ENCODE measurements at places on chromosomes 4 and X. TPM values are rescaled to one million over a fixed set of nuclear protein-coding genes. Genes with fewer than 3 reads are reported as not detected.

Gene TEX13B
- total RNA-seq: not detected

Gene HSFX1
- total RNA-seq: 0.47 TPM

Gene NAP1L2
- 2.2 TPM for total RNA-seq

Gene PTPN13
- total RNA-seq: 0.37 TPM

Gene GRXCR1
- not detected for total RNA-seq

Gene HS6ST2
- 0.19 TPM for total RNA-seq

Gene PROM1
- total RNA-seq: 0.14 TPM

Gene H2BW2
- not detected for total RNA-seq

Gene GAGE12H
- not detected for total RNA-seq

Gene ZNF711
- total RNA-seq: 6.2 TPM

Gene PAPSS1
- total RNA-seq: 58.6 TPM

Gene F9
- not detected for total RNA-seq

Gene RAB33A
- total RNA-seq: 0.42 TPM

Gene THOC2
- total RNA-seq: 74.5 TPM

Gene OCIAD1
- 78.3 TPM for total RNA-seq

Gene PDLIM3
- total RNA-seq: 113 TPM

Gene CRMP1
- total RNA-seq: 0.37 TPM

Gene PLAC8
- total RNA-seq: 1.1 TPM

Gene CT83
- not detected for total RNA-seq

Gene HSPA4L
- total RNA-seq: 4.4 TPM

Gene IQCM
- not detected for total RNA-seq

Gene GUCY1B1
- 6.3 TPM for total RNA-seq

Gene HMX1
- not detected for total RNA-seq

Gene ALB
- total RNA-seq: 0.19 TPM

Gene TIGD4
- total RNA-seq: 0.17 TPM

Gene HMGN5
- 2.1 TPM for total RNA-seq

Gene TMPRSS11B
- not detected for total RNA-seq

Gene MAGEB4
- total RNA-seq: not detected

Gene TMEM271
- not detected for total RNA-seq

Gene DDX53
- not detected for total RNA-seq

Gene CWH43
- not detected for total RNA-seq

Gene UGT8
- 0.05 TPM for total RNA-seq

Gene SUPT20HL2
- total RNA-seq: not detected

Gene ARMCX5
- 15.0 TPM for total RNA-seq

Gene TRPC5OS
- not detected for total RNA-seq

Gene ATP10D
- 26.9 TPM for total RNA-seq

Gene DDX60
- total RNA-seq: 42.5 TPM

Gene SERTM2
- not detected for total RNA-seq

Measured in dermis blood vessel endothelial cell (primary cell).